NCI-H748 treated with DMSO at 0.1 percent for 48 hours (cell line): ENCODE measurements at places on chromosomes 7 and 10.

GRCh38 chr7:378041-378420 lies 88.1 kb downstream of the FOXL3 start:
- DNase-seq, result no peak

- DNase-seq, result no peak
Observed at GRCh38 chr10:133159950-133160825, at the start of gene KNDC1. KNDC1 (plus strand) TSS chr10:133160219; CDS start chr10:133160468, 249 bp downstream.

DNA sequence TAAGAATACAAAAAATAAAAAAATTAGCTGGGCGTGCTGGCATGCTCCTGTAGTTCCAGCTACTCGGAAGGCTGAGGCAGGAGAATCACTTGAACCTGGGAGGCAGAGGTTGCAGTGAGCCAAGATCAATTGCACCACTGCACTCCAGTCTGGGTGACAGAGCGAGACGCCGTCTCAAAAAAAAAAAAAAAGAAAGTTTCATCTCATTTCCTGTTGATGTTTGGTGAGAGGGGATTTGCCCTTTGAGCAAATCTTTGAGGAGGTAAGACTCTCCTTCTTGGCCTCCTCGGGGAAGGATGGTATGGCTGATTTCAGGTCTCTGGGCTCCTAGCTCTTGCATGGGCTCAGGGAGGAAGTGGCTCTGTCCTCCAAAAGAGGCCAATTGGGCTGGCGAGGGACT lies 3.6 kb upstream of the GRID2IP start:
- DNase-seq, result no peak

DNA sequence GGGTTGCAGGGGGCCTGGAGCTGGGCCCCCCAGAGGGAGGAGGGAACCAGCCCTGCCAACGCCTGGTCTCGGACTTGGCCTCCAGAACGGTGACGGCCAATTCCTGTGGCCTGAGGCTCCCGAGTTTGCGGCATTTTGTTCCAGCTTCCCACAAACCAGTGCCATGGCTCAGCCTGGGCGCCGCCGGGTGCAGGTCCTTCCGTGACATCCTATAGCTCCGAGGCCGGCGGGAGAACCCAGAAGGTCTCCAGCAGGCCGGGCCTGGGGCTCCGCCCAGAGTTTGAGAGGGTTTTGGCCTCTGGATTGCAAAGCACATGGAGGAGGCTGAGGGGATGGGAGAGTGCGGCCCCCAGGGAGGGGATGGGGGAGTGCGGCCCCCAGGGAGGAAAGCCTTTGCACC lies 92.6 kb downstream of the UNCX start:
- no peak for DNase-seq

GRCh38 chr10:22677333-22677732 lies 37.0 kb downstream of the PIP4K2A start:
- DNase-seq, result no peak

DNA sequence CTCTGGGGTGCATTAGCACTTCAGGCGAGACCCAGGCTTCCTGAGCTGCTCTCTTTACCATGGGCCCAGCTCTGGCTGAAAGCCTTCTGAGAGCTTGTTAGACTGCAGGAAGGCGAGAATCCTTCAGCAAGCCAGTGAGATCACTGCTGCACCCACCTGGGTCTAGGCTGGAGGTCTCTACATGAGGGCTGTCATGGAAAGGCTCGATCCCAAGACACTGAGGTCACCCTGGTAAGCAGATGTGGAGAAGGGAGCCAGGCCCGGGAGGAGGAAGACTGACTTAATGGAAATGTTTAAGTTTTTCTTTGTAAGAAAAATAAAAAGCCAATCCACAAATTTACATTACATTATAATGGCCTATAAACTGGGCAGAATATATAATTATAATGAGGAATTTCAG lies 684.5 kb downstream of the TNS3 start:
- no peak for DNase-seq

DNA sequence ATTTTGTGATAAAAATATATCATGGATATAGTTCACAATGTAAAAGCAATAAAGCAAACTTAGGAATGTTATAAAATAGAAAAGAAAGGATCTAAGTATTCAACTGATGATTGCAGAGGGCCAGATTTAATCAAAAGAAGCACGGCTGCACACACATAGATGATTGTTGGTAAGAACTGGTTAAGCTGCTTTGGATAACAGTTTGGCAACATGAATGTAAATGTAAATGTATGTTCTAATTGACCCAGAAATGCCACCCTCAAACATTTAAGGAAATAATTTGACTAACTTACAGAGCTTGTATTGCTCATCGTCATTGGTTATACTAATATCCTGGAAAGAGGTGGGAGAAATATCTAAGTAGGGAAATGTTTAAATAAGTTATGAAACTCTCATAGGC lies 13.1 kb downstream of the ZNF485 start:
- DNase-seq, result no peak

- DNase-seq, result no peak
Observed at GRCh38 chr10:19946791-19947190, 130.6 kb downstream of the PLXDC2 start.

DNA sequence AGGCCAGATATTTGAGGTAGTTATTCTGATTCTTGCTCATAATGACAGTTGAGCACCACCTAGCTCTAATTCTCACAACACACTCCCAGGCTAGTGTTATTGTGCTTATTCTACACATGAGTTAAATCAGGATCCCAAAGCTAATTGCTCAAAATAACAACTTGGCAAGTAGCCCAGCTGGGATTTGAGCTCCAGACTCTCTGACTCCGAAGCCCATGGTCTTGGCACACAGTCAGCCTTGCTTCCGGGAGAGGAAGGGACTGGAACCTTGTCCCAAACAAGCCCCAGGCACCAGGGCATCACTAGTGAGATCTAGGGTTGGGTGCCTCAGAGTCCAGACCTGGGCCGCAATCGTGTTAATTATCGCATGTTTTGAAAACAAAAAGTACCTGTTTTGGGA lies 101.4 kb downstream of the GPAM start:
- no peak for DNase-seq

DNA sequence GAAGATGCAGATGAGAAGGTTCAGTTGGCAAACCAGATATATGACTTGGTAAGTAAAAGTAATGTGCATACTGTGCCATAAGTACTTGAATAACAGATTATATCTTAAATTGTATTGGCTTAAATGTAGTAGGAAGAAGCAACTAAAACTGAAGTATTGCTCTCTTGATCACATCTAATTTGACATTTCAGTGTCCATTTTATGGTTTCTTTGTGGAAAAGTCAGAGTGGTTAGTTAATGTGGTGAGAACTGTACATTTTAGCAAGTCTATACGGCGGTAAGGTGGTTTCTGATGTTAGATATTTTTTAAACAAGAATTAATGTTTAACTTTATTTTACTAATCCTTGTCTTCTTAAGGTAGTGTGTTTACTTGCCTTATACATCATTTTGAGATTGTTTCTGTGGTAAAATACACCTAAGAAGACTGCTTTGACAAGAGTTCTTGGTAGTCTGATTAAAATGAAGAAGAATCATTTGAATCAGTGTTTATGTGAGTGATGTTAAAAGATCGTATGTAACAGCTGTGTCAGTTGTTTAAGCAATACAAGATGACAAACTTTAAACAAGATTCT lies 5.1 kb downstream of the ING3 start:
- DNase-seq, result no peak

DNA sequence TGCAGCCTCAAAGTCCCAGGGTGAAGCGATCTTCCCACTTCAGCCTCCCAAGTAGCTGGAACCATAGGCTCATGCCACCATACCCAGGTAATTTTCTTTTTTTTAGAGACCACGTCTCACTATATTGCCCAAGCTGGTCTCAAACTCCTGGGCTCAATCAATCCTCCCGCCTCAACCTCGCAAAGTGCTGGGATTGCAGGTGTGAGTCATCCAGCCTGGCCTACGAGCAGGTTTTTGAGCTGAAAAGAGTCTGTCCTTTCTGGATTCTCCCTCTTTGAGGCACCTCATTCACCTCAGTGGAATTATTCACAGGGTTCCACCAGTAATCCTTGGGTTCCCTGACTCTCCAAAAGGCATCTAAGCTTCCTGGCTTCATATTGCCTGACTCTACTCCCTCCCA lies 7.6 kb upstream of the LEP start:
- DNase-seq, result no peak

GRCh38 chr10:69352569-69353264 lies 64.0 kb downstream of the TACR2 start:
- no peak for DNase-seq

DNA sequence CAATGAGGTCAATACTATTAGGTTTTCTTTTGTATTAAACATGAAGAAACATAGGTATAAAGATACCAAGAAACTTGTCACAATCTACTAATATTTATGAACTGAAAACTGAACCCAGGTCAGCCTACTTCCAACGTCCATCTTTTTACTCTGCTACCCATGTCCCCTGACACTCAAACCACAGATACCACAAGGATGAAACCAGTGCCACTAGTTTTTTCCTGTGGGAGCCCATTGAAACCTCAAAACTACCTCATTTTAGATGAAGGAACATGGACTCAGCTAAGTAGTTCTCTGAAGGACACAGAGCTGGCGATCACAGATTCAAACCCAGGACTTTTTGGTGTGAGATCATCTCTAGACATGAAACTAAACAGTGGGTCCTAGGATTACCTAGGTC lies 6.8 kb downstream of the TET1 start:
- no peak for DNase-seq

DNA sequence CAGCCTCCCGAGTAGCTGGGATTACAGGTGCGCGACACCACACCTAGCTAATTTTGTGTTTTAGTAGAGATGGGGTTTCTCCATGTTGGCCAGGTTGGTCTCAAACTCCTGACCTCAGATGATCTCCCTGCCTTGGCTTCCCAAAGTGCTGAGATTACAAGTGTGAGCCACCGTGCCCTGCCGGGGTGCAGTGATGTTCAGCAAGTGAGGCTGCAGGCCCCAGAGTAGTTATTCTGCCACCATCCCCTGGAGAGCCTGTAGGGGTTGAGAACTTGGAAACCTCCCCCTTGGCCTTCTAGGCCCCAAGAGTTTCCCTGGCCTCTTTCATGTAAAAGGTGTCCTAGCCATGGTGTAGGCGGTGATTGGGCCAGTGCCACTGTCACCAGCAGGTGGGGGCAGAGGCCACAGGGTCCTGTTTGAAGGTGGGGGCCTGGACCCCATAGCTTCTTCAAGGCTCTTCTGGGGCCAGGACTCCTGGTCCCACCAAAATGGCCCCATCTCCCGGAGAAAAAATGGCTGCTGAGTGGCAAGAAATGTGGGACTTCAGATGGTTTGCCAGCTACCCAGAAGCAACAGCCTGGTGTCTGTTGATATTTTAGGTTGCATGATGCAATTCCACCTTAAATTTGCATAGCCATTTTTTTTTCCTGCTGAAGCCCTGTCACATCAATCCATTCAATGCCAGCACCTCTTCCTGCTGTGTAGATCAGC lies 25.5 kb upstream of the INMT start:
- DNase-seq, result no peak

DNA sequence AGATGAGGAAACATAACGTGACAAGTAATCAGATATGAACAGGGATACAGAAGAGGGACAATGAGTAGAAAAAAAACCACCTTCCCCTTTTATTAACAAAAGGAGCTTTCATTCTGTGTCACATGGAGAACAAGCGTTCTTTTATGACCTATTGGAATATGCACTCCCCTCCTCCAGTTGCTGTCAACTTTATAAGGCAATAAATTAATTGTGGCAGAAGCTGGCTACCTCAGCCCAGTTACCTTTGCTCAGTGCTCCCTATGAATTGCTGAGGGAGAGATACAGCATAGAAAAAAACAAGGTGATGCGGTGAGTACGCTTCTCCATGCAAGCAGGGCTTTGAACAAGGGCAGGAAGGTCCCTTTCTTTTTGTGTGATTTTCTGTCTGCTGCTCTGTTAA lies at the start of gene MGAM2:
Gene MGAM2 (plus strand): TSS at position 220 of the 400 bp plus-strand sequence. CDS start 5,156 bp downstream, outside the sequence.
- no peak for DNase-seq

DNA sequence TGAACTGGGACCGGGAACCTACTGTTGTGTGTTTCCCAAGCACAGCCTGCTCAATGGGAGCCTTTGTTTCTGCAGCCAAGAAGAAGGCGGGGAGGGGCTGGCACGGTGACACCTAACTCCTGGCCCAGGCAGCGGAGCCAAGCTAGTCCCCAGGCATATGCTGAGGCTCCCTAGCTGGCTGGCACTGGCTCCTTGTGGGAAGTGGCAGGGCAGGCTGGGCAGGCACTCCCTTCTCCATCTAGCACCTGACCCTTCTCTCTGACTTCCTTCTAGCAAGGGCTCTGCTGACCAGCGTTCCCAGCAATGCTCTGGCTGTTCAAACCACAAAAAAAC lies 325.0 kb downstream of the PLXNA4 start:
- DNase-seq, result no peak
